CD4-positive, alpha-beta T cell treated with Interleukin-21 for 1 hour (primary cell): ENCODE measurements at places on chromosomes 13 and 19.

GRCh38 chr13:91058066-91058465 is 289.4 kb upstream of the MIR17HG start:
- no peak for DNase-seq

- peak; percentile 26 for DNase-seq
These were observed at the start of gene PPFIA3 for GRCh38 chr19:49119411-49120324. Gene PPFIA3 (plus strand): TSS chr19:49119544. CDS start chr19:49127874, 8,330 bp downstream.

DNA sequence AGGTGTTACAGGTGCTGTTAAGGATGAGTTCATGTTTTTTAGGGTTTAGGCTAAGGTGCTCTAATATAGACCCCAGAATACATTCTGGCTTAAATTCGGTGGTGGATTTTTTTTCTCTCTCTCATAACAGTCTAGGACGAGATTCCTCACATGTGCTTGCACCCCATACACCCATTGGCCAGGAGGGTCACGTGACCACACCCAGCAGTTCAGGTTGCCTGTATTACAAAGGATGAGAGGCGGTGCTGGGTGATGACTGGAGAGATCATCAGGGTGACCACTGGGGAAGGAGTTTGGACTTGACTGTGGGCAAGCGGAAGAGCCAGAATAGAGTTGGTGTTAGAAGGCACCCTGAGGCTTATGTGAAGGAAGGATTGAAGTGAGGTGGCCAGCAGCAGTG is 27.7 kb downstream of the PPP2R1A start:
- no peak for DNase-seq

DNA sequence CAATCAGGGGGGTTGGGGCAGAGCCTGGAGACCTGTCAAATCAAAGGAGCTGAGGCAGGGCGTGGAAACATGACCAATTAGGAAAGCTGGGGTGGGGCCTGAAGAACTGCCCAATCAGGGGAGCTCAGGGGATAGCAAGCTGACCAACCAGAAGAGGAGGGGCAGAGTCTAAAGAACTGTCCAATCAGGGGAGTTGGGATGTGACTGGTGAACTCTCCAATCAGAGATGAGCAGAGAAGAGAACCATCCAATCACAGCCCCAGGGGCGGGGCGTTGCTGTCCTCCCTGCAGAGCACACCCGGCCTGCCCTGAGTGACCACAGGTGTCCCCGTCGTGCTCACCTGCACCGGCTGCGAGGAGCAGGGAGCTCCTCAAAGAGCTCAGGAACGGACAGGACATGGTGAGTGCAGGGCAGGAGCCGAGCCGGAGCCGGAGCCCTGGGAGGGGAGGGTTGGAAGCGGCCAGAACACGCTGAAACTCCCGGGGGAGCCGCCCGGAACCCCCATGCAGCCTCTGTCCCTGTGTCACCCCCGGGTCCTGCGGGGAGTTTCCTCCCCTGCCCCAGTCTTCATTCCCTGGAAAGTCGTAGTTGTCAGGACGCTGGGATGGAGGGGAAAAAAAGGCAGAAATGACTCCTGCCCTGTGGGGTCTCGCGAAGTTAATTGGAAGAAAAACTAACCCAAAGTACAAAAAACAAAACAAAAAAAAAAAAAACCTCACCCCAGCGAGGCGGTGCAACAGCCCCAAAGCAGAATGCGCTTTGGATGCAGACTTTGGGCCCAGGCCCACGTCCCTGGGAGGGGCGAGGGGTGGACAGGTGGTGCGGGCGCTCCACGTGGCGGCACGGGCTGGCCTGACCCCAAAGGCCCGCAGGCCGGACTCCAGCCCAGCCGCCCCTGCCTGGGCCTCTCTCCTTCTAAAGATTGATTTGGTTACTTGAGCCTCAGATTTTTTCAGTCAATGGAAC is at the start of gene ZNF556:
Gene ZNF556 (plus strand): TSS at position 311 of the 967 bp plus-strand sequence. CDS start 87 bp downstream, at position 398.
- no peak for DNase-seq

DNA sequence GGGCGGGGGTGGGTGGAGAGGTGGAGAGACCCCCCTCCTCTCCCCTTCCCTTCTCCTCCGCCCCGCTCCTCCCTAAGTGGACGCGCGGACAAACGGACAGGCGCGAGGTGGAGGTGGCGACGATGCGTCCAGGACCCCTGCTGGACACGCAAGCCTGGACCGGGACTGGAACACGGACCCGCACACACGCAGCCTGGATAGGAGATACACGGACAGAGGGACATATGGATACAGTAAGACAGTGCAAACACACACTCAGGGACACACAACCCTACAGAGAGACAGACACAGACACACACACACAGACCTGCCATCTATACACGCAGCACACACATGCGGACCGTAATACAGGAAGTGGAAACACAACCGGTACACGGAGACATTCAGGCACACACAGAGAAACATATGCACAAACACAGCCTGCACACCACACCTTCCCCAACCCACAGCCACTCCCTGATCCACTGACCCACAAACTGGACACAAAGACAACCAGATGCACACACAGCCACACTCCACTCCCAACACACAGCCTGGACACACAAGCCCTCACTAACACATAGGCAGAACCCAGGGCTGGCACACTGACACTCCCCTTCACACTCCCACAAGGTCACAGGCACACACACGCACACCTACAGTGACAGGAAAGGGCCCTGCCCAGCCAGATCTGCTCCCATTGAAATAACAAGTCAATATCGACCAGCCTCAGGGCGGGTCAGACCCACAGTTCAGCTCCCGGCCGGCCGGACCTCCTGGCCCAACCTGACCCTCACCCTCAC is 696 bp upstream of the ERFL start:
- peak; percentile 57 for DNase-seq

DNA sequence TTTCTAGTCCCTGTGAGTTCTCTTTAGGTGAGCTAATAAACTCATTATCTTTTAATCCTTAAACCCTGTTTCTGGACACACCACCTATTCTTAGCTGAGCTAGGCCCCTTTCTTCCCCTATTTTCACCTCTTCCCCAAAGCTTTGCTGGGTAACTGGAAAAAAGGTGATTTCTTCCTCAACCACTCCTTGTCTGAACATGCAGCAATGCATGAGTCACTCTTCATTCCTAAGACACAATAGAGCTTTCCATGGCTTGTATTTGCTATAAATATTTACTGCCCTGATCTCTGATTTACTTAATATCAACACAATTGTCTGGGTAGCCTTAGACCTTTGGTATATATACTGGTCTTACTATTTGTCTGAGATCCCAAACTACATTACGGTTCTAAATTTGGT is 370.9 kb downstream of the KLF5 start:
- DNase-seq, result no peak

DNA sequence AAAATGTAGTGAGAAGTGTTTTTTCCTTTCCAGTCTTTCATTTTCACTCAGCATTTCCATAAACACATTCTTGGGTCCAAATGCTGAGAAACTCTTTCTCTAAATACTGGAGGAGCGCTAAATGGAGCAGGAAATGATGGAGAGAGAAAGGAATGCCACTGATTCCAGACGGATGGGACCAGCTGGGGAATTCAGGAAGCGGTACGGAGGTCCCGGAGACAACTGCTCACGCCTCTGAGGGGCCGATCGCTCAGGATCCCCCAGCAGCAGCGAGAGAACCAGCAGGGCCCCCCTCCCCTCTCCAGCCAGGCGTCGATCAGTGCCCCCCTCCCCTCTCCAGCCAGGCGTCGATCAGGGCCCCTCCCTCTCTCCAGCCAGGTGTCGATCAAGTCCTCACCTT is 13.2 kb downstream of the RASA3 start:
- no peak for DNase-seq

DNA sequence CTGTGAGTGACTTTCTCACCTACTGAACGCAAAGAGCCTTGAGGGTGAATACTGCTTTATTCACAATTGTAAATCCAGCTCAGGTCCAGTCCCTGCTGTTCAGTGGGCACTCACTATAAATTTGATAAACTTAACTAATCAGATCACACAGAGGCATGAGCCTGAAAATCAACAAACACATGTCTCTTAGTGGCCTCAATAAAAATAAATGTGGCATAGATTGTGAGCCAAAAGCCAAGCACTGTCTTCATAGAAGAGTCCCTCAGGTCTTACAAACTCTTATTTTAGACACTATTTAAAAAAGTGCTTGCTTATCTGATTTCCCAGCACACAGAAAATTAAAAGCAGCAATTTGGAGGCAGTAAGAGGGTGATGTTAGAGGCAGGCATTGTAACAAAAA is 957.7 kb downstream of the SLITRK5 start:
- DNase-seq, result no peak
